ENCODE measurements at places on chromosomes 2 and 18. TPM values are rescaled to one million over a fixed set of nuclear protein-coding genes. Genes with fewer than 3 reads are reported as not detected.

DNA sequence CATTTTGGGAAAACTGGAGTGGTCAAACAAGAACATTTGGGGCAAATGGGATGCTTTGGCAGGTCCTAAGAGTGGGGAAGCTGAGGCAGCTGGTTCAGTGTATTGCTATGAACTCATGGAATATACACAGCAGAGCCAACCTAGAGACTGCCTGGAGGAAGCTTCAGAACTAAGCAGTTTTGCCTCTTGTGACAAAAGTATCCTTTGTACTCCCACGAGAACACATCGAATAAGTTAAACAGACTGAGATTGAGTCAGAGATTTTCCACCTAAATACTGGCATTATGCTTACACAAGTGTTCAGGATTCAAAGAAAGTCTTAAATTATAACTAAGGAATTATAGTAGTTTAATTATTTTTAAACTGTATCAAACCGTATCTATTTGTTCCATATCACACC, 5.2 kb upstream of the ARMC9 start:
- DNase-seq, result no peak

- no peak for DNase-seq
These were observed 518.2 kb downstream of the NRXN1 start for GRCh38 chr2:50513724-50514123.

GRCh38 chr18:73677450-73677849, 470.2 kb downstream of the FBXO15 start:
- no peak for DNase-seq

- no peak for DNase-seq
These were observed 53.2 kb upstream of the GPR17 start for GRCh38 chr2:127592761-127593227.

DNA sequence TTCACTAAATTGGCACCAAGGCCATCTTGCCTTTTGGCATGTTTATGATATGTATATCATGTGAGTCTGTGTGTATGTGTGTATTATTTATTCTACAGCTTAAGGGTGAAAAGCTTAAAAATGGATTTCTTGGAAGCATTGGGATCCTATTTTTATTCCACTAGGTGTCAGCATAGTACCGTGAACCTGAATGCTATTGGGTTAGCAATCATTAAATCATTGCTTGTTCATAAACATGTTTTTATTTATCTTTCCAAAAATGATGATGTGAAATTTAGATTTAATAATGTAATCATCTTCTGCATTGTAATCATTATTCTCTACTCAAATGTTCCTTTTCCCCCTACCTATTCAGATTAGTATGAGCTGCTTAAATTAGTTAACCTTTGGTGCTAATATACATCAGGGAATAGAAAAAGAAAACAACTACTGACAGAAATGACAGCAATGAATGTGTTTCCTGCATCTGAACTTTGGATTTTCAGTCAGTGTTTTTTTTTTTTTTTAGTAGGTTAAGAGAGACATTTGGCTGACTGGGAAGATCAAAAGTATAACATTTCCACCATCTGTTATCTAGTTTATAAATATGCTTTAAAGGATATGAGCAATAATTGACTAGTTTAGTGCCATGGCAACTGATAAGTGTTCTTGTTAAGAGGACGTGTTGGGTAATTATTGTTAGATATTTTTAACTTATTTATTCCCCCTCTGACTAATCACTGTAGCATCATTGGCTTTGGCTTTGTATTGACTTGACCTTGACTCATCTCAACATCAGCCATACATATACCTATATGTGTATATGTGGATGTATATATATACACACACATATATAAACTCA, 14.1 kb upstream of the ZSWIM2 start:
- no peak for DNase-seq

DNA sequence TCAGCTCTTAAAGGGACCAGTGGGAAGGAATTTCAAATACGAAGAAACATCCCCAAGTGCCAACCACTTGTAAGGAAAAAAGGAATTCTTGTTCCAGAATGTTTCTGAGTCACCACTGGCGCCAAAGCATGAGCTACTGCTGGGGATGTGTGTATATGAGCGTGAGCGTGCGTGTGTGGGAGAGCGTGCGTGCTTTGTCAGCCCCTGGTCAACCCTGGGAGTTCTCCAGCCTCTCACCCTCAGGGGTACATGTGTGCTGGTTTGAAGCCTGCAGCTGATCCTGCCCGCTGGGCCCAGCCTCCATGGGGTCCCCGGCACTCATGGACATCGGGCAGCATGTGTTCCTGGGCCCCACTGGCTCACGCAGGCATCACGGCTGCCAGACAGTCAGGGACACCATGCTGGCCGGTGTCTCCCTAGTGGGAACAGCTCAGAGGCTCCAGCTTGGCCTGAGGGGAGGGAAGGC, 17.1 kb downstream of the HS6ST1 start:
- no peak for DNase-seq

- no peak for DNase-seq
These were observed 51.2 kb upstream of the HAAO start for GRCh38 chr2:42843611-42844010.

DNA sequence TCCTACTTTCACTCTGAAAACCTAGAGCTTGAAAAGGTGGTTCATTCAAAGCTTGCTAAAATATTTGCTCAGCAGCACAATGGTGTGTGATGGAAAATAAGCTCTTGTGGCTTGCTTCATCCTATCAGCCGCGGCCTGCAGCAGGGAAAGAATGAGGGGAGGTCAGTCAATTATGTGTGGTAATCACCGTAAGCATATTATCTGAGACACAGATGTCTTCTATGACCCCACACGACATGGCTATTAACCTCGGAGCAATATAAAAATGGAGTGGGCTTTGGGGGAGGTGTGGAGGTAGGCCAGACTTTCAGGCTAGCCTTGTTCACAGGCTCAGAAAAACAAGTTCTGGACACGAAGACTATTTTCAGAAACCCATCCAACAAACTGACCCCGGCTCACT, 98.4 kb upstream of the SIX3 start:
- no peak for DNase-seq

- DNase-seq, result no peak
These were observed 144.9 kb downstream of the ACTR3 start for GRCh38 chr2:114034742-114035141.

DNA sequence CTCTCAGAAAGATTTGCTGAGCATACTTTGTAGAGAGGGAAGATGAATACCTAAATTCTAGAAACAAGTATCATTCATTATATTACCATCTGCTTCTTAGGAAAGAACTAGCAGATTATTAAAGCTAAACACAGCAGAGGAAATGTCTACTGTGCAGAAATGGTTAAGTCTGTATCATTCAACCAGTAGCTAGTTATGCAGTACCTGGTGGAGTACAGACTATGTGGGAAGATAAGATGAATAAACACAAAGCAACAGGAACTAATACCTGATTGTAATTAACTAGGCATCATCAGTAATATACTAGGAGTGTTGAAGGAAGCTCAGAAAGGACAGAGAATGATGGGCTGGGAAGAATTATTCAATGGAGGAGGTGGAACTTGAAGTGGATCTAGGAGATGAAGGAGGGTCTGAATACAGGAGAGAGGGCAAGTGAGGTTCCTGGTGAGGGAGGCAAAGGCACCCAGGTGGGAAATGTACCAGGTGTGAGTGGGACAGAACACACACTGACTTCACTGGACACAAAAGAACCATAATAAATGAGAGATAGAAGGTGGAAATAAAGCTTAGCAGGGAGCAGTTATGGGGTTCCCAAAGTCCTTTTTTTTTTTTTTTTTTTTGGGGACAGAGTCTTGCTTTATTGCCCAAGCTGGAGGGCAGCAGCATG, 9.5 kb downstream of the WDFY1 start:
- no peak for DNase-seq

DNA sequence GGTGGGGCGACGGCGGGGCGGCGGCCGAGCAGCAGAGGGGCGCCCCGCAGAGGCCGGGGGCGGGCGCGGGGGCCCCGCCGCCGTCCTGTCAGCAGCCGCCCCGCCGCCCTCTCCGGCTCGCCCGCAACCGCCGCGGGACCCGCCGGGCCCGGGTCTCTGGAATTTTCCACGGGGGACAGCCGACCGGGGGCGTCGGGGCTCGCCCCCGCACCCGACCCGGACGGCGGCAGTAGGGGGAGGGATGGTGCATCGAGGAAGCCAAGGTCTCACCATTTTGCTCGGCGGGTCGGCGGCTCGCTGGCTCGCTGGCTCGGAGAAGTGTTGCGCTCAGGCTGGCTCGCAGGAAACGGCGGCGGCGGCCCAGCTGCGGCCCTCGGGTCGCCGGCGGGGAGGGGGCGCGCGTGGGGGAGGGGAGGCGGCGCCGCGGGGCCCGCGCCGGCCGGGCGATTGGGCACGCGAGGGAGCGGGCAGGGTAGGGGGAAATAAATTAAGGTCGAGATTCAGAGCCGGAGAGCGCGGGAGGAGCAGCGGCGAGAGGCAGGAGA, 405 bp downstream of the PPP3R1 start:
- no peak for DNase-seq

GRCh38 chr2:230068651-230069055, at the start of gene SLC16A14:
TSS of gene SLC16A14 (minus strand) at chr2:230068924. CDS start at chr2:230059352, 9,572 bp downstream.
- DNase-seq, result peak; percentile 66

GRCh38 chr2:101360232-101360631, 27.1 kb downstream of the CREG2 start:
- DNase-seq, result no peak

DNA sequence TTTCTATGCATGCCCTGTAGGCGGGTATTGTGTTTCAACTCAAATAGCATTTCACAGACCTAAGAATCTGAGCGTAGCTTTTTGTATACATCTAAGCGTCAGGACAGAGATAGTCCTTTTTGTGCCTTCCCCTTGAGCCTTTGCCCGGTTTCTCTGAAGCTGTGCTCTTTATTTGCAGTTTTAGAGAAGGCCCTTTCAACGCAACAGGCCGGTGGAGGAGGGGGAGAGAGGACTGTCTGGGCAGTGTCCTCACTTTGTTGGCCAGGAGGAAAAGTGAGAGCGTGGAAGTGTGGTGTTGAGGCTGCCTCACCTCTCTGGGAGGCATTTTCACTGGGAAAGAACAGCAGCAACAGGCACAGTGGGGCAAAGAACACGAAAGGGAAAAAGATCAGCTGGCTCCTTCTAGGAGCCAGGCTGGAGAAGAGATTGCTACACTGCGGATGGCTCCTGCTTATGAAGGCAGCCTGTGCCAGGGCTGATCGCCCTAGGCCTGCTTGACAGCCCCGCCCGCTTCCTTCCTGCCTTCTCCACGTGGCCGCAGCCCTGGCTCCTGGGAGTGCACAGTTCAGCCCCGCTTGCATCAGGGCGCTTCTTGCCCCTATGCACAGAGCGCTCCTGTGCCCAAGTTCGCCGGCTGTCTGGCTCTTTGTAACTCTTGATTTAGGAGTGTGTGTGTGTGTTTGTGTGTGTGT, 195.6 kb upstream of the POU3F3 start:
- DNase-seq, result no peak

DNA sequence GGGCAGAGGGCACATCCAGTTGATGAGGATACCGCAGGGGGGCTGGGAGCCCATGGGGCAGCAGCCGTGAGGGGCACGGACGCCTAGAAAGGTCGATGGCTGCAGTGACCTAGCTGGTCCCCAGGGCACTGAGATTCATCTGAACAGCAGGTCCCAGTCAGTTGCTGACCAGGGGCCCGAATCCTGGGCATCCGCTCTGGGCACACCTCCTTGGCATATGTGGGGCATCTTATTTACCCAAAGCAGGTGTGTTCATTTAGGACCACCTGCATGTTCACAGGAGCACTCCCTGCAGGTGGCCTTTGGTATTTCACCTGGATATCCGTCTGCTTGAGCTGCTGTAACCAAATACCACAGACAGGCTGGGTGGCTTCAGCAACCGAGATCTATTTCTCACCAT, 72.0 kb upstream of the ODC1 start:
- DNase-seq, result no peak

DNA sequence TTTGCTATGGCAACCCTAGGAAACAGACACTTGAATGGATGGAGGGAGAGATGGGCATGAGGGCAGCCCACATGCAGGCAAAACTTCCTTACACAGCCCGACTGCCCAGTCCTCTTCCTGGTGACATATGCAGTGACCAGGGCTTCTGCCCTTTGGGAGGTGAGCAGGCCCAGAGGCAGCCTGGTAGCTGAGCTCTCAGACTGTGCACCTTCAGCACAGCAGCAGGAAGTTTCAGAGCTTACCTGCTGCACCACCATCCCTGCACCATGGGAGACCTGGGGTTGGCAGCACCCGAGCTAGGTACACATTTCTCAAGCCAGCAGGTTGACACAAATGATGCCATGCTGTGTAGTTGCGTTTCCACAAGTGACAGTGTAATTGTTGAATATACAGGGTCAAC, 97.6 kb upstream of the LMAN1 start:
- DNase-seq, result no peak

GRCh38 chr18:289026-289425, 21.2 kb upstream of the THOC1 start:
- no peak for DNase-seq

- no peak for DNase-seq
These were observed 5.2 kb upstream of the EHD3 start for GRCh38 chr2:31228717-31229116.

- DNase-seq, result no peak
These were observed 261.2 kb downstream of the TXNL1 start for GRCh38 chr18:56377231-56377630.

DNA sequence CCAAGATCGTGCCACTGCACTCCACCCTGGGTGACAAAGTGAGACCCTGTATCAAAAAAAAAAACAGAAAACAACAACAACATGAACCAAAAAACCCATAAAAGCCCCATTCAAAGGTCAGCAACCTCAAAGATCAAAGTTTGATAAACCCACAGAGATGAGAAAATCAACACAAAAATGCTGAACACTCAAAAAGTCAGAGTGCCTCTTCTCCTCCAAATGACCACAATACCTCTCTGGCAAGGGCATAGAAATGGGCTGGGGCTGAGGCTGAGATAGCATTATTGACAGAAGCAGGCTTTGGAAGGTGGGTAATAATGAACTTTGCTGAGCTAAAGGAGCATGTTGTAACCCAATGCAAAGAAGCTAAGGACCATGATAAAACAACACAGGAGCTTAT, 66.3 kb downstream of the FARP2 start:
- no peak for DNase-seq

GRCh38 chr2:53515435-53516332, 251.9 kb upstream of the CHAC2 start:
- DNase-seq, result no peak

DNA sequence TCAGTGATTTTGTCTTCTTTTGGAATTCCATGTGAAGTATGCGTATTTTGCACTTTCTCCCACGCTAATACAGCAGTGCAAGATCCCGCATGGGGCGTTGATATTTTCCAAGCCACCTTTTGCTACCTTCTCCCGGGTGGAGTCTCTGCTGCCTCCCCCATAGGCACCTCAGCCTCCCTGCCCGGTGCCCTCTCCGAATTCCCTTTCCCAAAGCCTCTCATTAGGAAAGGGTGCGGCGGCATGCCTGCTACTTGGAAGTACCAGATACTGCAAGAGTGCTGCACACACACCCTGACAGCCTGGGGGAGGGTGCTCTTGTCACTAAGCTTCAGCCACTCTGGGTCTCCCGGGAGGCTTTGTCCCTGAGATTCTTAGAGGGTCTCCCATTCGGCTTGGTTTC, 114.4 kb upstream of the PXDN start:
- DNase-seq, result no peak

Gene NETO1
- total RNA-seq, result 2.4 TPM

Gene ANO7
- total RNA-seq, result 0.58 TPM

Gene FOXI3
- total RNA-seq, result not detected

Gene L3MBTL4
- total RNA-seq, result 6.7 TPM

Gene IKZF2
- 56.4 TPM for total RNA-seq

Gene TEX51
- total RNA-seq, result not detected

Gene ARHGEF33
- total RNA-seq, result 2.1 TPM

Gene CXCR1
- 0.26 TPM for total RNA-seq

Gene AMER3
- total RNA-seq, result 0.42 TPM

Gene ARL5A
- 117 TPM for total RNA-seq

Gene CYBRD1
- 223 TPM for total RNA-seq

Gene SNED1
- total RNA-seq, result 11.5 TPM

Gene GRB14
- 5.8 TPM for total RNA-seq

Gene ACVR1C
- 0.37 TPM for total RNA-seq

Gene CCDC142
- total RNA-seq, result 28.2 TPM

Gene EVA1A
- 7.1 TPM for total RNA-seq

Gene C1GALT1C1L
- 2.2 TPM for total RNA-seq

Gene UGT1A7
- total RNA-seq, result 2.5 TPM

Measured in urinary bladder (tissue), 4 donors.